ENCODE measurements at places on chromosomes 5 and 9.
A peak's percentile ranks its signal among the peaks of the same experiment; 100 is the strongest.

- no peak for DNase-seq
Observed at GRCh38 chr9:135328485-135329417, 150.8 kb upstream of the PPP1R26 start.

DNA sequence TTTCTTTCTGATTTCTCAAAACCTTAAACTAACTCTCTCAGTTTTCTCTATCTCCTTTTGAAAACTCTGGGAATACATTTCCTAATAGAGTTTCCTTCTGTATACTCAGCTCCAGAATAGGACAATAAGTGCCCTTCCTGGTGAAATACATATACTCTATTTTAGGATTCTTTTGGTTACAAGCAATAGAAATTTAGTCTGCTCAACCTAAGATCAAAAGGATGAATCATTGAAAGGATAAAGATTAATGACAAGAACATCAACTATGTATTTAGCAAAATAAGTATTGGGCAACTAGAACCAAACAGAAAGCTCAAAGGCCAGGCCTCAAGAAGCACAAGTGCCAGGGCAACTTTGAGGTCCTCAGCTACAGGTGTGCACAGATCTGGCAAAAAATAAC lies 127.1 kb downstream of the ADAMTSL1 start:
- DNase-seq, result no peak

DNA sequence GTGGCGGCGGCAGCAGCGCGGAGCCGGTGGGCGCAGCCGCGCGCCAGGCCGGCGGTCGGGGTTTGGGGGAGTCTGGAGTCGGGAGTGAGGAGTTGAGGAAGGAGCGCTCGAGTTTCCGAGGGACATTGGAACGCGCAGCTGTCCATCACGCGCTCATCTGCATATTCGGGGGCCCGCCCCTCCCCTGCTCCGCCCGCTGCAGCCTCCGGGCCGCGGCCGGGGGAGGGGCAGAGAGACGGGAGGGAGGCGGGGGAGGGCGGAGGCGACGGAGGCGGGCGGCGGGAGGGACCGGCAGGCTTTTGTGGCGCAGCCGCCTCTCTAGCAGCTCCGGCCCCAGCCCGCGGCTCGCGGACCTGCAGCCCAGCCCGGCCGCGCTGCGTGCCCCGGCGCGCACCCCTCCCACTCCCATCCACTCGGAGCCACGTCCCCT lies at the start of gene IRX2:
IRX2 (minus strand) TSS at position 86 of the 430 bp plus-strand sequence. CDS start 264 bp downstream, outside the sequence.
- peak; percentile 83 for DNase-seq

- DNase-seq, result no peak
Observed at GRCh38 chr9:109639674-109640579, 140.1 kb upstream of the PALM2AKAP2 start.

GRCh38 chr5:6574111-6574510 lies 58.7 kb downstream of the NSUN2 start:
- DNase-seq, result no peak

- DNase-seq, result no peak
Observed at GRCh38 chr5:95380103-95380628, 11.0 kb upstream of the FAM81B start.

All from iPS DF 6.9 (cell line).